ENCODE measurements at places on chromosomes 11 and 22.

DNA sequence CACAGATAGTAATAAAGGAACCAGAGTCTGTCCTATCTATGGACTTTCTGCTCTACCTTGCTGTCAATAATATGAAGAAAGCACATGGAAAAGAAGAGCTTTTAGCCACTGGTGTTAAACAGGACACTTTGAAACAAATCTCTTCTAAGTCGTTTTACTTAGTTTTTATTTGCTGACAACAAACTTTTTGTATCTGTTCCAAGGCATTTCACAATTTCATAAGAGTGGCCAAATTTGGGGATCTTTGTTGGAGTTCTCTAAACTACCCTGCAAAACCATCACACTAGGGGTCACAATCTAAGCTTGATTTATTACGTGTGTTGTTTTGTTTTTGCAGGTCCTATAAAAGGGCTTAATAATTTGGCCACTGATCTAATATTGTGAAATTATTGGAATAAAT lies 54.4 kb downstream of the BBOX1 start:
- no peak for DNase-seq

- DNase-seq, result peak; percentile 30
Measured at GRCh38 chr11:57778318-57779037, 16.9 kb downstream of the CTNND1 start.

DNA sequence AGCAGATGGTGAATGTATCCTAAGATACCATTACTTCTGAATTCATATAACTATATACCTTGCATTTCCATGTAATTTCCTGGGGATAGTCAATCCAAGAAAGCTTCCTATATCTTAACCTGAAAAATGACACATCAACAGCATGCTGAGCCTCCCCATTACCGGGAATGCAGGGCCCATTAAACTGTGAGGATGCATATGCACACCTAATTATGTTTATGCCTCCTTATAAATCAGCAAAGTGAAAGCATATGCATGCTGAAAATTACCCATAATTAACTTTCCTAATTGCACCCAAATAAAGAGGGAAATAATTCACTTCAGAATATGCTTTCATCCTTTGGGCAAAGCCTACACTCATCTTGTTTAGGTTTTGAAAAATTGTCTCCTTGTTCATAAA lies 663.0 kb downstream of the KCNA4 start:
- DNase-seq, result no peak

GRCh38 chr11:41866525-41866924 lies 407.1 kb upstream of the LRRC4C start:
- DNase-seq, result no peak

GRCh38 chr11:36818410-36818809 lies 220.4 kb upstream of the RAG2 start:
- DNase-seq, result no peak

DNA sequence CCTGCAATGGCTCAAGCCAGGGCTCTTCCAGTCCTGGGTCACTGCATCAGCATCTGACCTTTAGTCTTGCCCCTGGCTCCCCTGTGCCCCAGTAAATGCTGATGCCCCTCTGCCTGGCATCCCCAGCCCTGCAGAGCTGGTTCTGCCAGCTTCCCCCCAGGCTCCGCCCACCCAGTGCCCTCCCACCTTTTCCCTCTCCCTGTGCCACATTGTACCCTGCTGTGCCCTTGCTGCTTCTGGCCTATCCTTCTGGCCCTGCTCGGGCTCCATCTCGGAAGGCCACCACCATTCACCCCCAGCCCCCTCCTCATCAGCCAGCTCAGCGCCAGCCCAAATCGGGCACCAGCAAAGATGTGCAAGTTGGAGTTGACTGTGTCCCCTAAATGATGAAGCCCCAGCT lies 7.4 kb downstream of the CAPN5 start:
- DNase-seq, result no peak

GRCh38 chr11:123580137-123580536 lies 74.3 kb downstream of the SCN3B start:
- no peak for DNase-seq

GRCh38 chr11:121417055-121417551 lies 35.0 kb upstream of the SORL1 start:
- DNase-seq, result no peak

- no peak for DNase-seq
Measured at GRCh38 chr11:26027887-26028286, 304.0 kb upstream of the ANO3 start.

- no peak for DNase-seq
Measured at GRCh38 chr11:132424433-132424832, 1054.0 kb downstream of the NTM start.

DNA sequence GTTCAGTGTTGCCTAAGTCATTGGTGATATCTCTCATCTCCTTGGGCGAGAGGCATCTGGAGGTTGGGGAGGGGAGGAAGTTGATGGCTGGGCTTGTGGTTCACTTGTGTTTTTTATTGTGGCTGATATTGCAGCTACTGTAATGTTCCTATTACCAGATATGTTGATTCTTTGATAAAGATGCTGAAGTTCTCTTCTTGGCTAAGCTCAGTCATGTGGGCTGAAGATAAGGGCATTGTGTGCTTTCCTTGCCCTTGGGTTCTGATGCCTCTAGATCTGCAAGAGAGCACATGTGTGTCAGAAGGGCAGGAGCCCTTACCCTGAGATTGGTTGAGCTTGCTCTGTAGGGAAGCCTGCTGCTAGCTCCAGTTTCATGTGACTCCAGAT lies 12.0 kb downstream of the STX3 start:
- DNase-seq, result no peak

GRCh38 chr11:47267876-47268275 lies 2.1 kb upstream of the MADD start:
- DNase-seq, result no peak

DNA sequence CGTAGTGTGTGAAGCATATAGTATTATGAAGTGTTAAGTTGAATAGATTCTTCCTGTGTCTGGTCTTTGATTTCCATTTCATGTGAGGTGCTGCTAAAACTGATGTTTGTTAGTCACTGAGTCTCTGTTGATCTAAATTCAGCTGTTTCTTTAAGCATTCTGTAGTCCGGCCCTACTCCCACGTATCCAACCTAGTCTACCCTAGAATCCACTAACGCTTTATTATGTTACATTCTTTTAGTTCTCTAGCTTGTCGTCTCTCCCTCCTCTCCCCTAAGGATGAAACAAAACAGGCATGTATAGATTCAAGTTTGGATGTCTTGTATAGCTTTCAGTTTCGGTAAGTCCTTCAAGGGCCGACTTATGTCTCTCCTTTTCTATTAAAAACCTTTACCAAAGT lies 4.1 kb downstream of the WEE1 start:
- no peak for DNase-seq

DNA sequence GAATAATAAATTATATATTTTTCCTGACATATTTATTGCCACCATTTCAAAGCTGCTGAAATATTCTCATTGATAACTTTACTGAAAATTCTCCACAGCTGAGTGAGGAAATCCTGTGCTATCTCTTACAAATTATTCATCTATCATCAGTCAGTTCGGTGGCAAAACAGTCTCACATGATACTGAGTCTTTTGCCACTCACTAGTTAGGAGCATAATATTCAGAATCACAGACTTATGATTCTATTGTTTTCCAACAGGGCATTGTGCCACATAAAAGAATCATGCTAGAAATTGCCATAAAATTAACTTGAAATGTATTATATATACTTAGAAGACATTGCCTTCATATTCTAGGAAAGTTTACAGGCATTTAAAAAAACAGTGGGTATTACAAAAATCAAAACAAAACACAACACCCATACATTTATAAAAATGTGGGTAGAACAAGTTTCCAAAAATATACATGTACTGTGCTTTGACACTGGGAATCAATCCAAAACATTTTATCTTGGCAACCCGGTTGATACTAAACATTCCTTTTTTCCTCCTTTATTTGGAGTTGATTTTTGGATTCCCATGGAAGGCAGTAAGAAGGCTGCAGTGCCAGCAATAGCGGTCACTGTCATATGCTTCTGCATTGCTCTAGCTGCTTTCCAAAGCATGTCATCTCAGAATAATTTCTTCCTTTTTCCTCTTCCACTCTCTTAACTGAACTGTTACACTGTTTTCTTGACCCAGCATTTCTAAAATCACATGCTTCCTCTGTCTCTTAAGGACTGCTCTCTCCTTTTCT lies 42.5 kb downstream of the ATG16L2 start:
- no peak for DNase-seq

- DNase-seq, result no peak
Measured at GRCh38 chr11:37560346-37560745, 962.3 kb upstream of the RAG2 start.

DNA sequence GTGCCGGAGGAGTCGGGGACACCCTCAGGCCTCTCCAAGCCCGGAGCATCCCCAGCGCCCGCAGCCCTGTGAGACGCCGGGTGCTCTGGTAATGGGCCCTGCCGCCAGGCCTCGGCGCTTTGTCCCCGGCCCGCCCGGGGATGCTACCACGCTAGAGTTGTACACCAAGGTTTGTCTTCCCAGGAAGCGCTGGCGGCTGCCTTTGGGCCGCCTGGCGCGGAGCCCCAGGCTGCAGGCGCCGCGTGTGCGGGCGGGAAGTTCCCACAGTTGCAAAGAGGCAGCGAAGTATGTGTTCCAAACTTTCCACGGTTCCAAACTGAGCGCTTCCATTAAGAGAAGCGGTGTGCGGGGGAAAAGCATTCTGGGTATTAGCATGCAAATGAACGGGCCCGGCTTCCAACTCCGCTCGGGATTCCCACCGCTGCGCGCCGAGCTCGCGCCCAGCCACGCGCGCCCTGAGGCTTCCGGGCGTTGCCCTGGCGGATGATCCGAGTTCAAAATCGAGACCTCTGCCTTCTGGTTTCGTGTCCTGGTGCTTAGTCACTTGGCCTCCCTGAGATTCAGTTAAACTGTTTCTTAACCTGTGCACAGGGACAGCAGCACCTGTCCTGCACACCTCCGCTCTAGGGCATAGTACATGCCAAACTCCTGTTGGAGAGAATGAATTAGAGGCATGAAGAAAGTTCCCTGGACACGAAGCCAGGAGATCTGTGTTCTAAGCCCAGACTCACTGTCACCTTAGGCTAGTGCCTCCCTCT lies 1.3 kb upstream of the PATZ1 start:
- peak; percentile 76 for DNase-seq

DNA sequence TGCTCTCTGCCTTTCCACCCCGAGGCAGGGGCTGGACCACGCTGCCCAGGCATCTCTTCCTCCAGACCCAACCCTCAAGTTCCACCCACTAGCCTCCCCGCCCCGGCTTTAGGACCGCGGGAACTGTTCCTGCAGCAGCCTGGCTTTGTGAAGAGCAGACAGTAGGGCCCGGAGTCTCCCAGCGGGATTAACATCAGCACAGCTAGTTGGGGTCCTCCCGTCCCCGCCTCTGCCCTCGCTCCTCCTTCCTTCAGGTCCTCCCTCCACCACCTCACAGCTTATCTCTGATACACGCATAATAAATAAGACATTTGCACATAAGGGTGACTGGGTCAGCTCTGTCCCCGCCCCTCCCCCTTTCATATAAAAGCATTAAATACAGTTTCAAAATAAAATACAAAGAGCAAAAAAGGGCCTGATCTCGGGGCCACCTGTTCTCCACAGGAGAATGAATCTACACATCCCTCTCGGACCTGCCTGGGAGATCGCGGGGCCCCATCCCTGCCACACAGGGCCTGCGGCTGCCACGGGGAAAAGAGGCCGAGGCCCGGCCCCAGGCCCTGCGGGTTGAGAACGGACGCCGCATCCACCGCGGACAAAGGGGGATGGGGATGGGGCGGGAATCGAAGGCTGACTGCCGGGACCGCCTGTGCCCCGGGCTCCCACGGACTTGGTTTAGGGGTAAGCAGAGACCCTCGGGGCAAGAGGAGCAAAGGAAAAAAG lies 6.5 kb downstream of the ZFTA start:
- no peak for DNase-seq

DNA sequence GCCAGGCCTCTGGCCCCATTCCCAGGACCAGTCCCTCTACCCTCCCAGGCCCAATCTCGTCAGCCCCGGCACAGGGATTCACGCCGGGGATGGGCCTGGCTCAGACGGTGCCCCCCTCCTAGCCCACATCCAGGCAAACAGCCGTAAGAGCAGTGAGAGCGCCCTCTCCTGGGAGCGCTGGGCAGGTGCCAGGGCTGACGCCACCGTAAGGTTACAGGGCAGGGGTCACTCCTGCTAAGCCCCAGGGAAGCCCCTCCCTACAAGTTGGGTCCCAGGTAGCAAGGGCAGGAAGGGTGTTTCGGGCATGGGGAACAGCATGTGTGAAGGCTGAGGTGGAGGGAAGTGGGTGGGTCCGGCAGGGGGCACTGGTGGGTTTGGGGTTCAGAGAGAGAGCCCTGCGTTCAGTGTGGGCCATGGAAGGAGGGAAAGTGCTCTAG lies 19.2 kb upstream of the PPARA start:
- DNase-seq, result no peak

DNA sequence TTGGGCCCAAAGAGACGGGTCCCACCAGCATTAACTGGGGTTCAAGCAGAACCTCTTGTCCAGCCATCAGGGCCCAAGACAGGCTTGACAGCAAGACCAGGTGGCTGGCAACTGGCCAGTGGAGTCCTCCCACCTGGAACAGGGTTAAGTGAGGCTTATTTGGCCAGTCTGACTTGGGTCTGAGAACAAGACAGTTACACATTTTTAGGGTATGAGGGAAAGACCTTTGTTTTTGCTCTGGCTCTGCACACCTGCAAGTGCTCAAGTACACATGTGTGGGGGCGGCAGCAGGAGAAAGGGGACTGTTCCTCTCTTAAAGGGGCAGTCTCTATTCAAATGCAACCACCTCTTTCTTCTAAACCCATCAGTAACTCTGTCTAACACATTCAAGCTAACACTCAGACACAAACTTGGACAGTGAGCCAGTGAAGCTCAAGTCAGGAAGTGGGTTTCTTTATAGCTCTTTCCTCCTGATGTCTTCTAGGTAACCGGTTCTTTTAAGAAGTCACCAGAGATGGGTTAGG lies 116.2 kb downstream of the ETS1 start:
- DNase-seq, result no peak

- DNase-seq, result no peak
Measured at GRCh38 chr22:46007003-46007847, 30.3 kb upstream of the WNT7B start.

GRCh38 chr22:50035131-50035881 lies 22.7 kb upstream of the IL17REL start:
- DNase-seq, result no peak

GRCh38 chr11:70532731-70533130 lies 134.4 kb downstream of the CTTN start:
- no peak for DNase-seq

GRCh38 chr11:30459821-30460220 lies 126.3 kb downstream of the MPPED2 start:
- DNase-seq, result no peak

GRCh38 chr11:13297917-13298356 lies 20.3 kb downstream of the BMAL1 start:
- no peak for DNase-seq

GRCh38 chr11:123111465-123111864 lies 49.5 kb upstream of the HSPA8 start:
- DNase-seq, result peak; percentile 64

GRCh38 chr11:72418834-72419560 lies 15.3 kb downstream of the CLPB start:
- no peak for DNase-seq

- no peak for DNase-seq
Measured at GRCh38 chr11:86861810-86862209, 61.5 kb downstream of the PRSS23 start.

- DNase-seq, result no peak
Measured at GRCh38 chr22:23047742-23048141, 22.6 kb upstream of the GNAZ start.

GRCh38 chr11:128595775-128596174 lies 8.4 kb upstream of the ETS1 start:
- DNase-seq, result no peak

GRCh38 chr11:65304110-65304509 lies 10.6 kb upstream of the CDC42EP2 start:
- no peak for DNase-seq
